Activated CD8-positive, alpha-beta memory T cell treated with anti-CD3 and anti-CD28 coated beads for 4 hours (primary cell): ENCODE measurements at places on chromosomes 4 and X.

DNA sequence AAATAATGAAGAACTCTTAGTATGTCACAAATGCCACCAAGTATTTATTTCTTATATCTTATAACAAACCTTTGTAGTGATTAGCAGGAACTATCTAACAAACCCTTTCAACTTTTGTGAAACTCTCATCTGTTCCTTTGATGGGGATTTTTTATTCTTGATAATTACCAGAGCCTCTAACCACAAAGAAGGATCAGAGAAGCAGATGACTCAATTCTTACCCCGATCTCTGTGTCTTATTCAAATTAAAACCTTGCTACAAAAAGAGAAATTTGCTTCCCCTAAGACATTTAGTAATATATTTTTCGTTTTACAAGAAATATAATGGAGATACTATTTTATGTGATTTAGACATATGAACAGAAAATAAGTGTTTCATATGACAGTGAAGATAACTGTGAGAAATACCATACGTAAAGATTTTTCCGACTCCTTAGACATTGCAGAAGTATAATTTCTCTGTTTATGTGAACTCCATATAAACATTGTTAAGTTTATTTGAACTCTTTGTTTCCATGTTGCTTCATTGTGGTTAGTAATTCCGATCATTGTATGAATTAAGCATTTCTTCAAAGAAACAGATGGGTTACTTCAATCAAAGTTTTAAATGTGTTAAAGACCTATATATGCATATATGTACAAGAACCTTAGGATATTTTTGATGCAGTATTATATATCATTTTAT, 205.4 kb downstream of the CFAP299 start:
- DNase-seq = no peak

GRCh38 chr4:6391852-6392188, 80.6 kb downstream of the PPP2R2C start:
- DNase-seq = no peak

DNA sequence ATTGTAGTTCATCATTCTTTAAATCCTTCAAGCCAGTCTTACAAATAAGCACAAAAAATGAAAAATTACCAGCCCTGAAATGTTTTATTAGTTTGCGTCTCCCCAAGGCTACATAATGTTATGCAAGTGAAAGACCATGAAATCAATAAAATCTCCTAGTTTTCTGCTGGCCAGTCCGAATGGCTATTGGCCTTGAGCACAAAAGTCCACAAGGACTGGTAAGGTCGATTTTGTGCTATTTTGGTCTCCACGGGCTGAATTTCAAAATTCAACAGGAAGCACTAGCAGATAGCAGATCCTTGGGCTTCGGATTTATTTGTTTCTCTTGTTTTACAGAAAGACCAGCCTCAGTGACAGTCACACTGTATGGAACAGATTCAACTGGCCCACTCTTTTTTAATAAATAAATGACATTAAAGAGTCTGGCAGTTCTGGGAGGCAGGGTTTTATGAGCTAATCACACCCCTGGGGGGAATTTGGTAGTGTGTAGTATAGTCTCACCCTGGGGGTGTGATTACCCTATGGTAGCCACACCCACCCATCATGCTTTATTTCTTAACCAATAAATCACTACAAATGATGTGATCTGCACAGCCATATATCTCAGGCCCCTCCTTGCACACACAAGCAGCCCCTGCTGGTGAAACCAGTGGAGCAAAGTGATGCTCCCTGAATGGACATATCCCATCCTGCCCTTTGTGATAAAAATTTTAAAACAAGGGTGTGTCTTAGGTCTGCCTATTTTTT, 51.1 kb upstream of the TMEM33 start:
- no peak for DNase-seq

- DNase-seq = no peak
These were observed 139.4 kb downstream of the ZAR1 start for GRCh38 chr4:48629458-48629857.

GRCh38 chr4:147440442-147440841, 40.5 kb upstream of the EDNRA start:
- DNase-seq = no peak

- no peak for DNase-seq
These were observed 169.5 kb upstream of the SMARCAD1 start for GRCh38 chr4:94038195-94038594.

- no peak for DNase-seq
These were observed 12.8 kb downstream of the GYG2 start for GRCh38 chrX:2841537-2841936.

- no peak for DNase-seq
These were observed 164.8 kb downstream of the AASDH start for GRCh38 chr4:56222514-56222913.

DNA sequence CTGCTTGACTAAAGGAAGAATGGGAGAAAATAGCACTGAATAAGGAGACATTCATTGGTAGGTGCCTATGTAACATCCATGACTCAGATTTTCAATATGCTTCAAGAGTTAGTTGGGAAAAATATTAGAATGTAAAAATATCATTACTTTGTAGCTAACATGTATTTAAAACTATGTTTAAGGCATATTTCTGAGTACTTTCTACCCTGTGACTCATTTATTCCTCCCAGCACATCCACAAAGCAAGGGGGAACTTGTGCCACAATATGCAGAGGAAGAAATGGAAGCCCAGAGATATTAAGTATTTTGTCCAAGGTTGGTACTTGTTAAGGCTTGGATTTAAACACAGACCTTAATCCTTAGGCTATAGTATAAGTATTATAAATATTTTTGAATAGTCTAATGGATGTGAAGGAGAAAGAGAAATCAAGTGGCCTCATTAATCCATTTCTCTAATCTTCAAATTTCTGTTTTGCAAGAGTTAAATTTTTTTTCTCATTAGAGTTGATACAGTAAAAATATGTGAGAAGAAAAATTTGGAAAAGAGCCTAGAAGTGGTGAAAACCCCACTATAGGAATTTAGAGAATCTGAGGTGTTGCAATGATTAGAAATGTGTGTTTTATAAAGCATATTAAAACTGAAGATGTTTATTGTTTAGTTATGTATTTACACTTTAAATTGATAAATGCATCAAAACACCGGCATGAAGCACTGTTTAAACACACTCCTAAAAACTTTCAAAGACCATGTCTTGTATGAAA, 149.3 kb upstream of the GYPA start:
- DNase-seq = no peak

DNA sequence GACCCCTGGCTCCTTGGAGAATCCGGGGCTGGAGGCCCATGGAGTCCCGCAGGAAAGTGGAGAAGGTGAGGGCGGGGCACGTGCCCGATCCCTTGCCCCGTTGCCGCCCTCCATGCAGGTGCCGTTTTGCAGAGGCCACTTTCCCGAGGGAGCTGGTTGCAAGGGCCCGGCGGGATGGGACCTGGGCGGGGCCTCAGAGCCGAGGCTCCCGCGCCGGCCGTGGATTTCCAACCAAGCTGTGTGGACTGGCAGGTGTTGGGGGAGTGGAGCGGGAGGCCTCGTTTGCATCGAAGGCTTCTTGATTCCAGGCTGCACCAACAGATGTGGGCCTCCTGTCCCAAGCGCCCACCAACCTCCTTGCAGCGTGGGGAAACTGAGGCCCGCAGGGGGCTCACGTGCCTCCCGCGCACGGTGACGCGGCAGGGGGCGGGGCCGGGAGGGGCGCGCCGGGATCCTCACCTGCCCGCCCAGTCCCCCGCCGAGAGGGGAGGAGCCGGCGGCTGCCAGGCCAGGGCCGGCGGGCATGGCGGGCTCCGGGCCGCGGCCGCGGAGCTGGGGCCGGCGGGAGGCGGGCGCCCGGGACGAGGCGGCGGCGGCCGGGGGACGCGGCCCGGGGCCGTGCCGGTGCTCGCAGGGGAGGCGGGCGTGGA, 24.9 kb downstream of the SH3BP2 start:
- DNase-seq = no peak

GRCh38 chr4:164753873-164754488, at the start of gene SMIM31:
Gene SMIM31, plus strand, starts transcription at chr4:164754131. Its CDS starts 16,313 bp downstream, at chr4:164770444.
- DNase-seq = no peak

GRCh38 chr4:144338834-144339233, 198.3 kb upstream of the GYPA start:
- no peak for DNase-seq

DNA sequence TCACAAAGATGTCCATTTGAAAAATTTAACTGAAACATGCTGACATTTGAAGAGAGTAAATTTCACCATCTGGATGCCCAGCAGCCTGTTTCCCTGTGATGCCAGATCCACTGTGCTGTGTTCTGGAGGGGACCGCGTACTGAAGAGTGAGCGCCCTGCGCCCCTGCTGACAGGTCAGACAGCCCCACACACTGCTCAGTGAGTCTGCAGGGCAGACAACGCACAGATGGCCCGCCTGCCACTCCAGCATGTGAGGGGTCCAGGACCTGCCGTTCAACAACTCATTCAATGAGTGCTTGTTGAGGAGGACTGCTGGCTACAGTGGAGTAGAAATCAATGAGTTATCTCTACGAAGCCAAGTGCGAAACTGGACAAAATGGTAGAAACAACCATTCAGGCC, 49.2 kb downstream of the FGFRL1 start:
- DNase-seq = no peak

DNA sequence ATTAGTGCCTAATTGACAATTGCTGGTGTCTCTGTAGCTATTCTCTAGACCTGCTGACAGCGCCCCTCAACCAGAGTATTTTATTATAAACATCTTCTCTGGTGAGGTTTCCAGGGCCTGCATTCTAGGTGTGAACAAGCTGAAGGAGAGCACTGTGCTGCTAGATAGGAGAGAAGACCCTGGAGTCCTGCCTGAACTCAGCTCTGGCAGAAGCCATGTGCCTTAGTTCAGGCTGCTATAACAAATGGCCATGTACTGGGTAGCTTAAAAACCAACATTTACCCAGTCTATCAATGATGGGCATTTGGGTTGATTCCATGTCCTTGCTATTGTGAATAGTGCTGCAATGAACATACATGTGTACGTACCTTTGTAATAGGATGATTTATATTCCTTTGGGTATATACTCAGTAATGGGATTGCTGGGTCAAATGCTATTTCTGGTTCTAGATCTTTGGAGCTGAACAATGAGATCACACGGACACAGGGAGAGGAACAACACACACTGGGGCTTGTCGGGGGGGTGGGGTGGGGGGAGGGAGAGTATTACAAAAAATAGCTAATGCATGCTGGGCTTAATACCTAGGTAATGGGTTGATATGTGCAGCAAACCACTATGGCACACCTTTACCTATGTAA, 185.5 kb upstream of the CPEB2 start:
- no peak for DNase-seq

DNA sequence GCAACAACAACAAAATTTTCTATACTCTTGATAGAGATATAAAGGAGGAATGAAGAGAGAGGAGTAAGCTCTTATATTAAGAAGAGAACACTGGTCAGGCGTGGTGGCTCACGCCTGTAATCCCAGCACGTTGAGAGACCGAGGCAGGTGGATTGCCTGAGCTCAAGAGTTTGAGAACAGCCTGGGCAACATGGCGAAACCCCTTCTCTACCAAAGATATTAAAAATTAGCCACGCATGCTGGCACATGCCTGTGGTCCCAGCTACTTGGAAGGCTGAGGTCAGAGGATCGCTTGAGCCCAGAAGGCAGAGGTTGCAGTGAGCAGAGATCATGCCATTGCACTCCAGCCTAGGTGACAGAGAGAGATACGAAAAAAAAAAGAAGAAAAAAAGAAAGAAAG, 102.4 kb downstream of the TEX11 start:
- DNase-seq = no peak

- DNase-seq = no peak
These were observed 17.7 kb upstream of the CENPU start for GRCh38 chr4:184751585-184751956.

DNA sequence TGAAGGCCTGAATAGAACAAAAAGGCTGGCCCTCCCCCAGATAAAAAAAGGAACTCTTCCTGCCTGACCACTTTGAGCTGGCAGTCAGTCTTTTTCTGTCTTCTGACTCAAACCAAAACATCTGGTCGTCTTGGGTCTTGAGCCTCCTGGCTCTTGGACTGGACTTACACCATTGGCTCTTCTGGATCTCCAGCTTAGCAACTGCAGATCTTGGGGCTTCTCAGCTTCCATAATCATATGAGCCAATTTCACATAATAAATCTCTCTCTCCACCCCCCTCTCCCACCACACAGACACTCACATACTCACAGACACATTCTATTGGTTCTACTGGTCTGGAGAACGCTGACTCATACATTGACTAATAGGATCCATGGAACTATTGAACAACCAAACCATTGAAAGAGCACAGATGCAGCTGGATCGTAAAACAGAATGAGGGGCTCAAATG, 15.6 kb upstream of the CWH43 start:
- no peak for DNase-seq

DNA sequence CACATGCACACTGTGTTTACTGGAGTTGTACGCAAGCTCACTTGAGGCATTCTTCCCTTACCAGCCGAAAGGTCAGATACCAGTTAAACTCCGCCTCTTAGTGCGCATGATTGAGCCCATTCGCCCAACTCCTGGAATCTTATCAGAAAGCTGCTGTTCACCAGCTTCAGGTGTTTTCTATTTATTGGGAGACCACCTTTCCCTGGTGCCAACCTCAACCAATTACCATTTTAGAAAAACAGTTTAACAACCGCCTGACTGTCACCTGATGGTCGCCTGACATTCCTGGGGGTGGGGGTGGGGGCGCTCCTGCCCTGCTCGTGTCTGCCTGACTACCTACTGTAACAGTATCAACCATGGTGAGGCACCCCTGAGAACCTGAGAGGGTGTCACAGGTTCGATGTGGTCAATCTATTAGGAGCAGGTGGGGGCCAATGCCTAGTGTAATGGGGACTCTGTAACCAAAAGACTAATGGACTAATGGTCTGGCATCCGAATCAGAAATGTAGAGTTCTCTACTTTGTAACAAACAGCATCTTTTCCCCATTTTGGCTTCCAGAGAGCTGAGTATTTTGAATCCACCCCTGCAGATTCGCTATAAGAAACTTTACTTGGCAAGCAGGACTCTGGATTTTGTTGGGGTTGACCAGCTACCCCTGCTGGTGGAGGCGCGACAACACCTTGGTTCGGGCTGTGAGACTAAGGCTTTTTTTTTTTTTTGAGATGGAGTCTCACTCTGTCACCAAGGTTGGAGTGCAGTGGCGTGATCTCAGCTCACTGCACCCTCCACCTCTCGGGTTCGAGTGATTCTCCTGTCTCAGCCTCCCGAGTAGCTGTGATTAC, 58.2 kb upstream of the ZNF157 start:
- DNase-seq = no peak

- no peak for DNase-seq
These were observed 338.7 kb upstream of the GATB start for GRCh38 chr4:152099555-152099954.

DNA sequence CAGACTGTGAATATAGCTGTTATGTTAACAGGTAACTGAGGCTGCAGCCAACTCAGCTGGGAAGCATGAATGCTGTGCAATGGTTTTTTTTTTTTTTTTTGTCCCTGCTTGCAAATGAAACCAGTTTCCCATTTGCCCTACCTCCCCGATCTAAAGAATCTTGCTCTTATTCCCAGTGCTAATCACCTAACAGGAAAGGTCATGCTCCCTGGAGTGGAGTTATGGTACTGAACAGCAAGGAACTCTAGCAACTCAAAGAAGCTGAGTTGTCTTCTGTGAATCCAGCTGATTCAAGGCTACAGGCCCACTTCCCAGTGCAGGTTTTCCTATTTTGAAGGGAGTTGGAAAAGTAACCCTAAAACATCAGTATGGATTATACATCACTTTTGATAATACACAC, 52.1 kb downstream of the HTR2C start:
- DNase-seq = no peak

GRCh38 chrX:41302370-41302769, 31.6 kb upstream of the DDX3X start:
- no peak for DNase-seq

- no peak for DNase-seq
These were observed 33.1 kb downstream of the FTHL17 start for GRCh38 chrX:31038575-31039326.
